ENCODE measurements at places on chromosomes 3 and 15. TPM values are rescaled to one million over a fixed set of nuclear protein-coding genes. Genes with fewer than 3 reads are reported as not detected.

HIGD2B gene
- total RNA-seq = not detected

DNA sequence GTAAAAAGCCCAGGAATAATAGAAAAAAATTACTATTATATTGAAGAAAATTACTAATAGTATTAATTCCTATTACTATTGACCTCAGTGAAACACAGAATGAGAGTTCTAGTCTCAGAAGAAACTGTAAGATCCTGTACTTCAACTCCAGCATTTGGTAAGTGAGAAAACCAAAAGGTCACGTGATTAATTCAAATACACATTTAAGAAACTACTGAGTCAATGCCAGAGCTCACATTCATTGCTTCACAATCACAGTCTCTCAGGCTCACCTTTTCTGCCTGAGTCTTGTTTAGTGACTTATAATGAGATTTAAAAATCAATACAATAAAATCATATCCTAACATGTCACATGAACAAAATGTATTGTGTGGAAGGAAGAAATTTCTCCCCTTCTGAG lies 556.1 kb downstream of the FGF12 start:
- no peak for DNase-seq
- no peak overlapping the region for H3K4me3 ChIP-seq
- no peaks in the 10 kb centered on the region for H3K4me1 ChIP-seq
- no peaks in the 10 kb centered on the region for H3K36me3 ChIP-seq
- H3K27ac ChIP-seq = no peak overlapping the region

C2CD4A gene
- under 0.01 TPM for total RNA-seq

MUC20 gene
- total RNA-seq = 67.5 TPM

- no peaks in the 10 kb centered on the region for H3K27me3 ChIP-seq
- no peak for DNase-seq
- H3K4me3 ChIP-seq = no peak overlapping the region
- no peaks in the 10 kb centered on the region for H3K4me1 ChIP-seq
- H3K36me3 ChIP-seq = no peaks in the 10 kb centered on the region
These were observed 1.9 kb downstream of the CCDC12 start for GRCh38 chr3:46974421-46975171.

DNA sequence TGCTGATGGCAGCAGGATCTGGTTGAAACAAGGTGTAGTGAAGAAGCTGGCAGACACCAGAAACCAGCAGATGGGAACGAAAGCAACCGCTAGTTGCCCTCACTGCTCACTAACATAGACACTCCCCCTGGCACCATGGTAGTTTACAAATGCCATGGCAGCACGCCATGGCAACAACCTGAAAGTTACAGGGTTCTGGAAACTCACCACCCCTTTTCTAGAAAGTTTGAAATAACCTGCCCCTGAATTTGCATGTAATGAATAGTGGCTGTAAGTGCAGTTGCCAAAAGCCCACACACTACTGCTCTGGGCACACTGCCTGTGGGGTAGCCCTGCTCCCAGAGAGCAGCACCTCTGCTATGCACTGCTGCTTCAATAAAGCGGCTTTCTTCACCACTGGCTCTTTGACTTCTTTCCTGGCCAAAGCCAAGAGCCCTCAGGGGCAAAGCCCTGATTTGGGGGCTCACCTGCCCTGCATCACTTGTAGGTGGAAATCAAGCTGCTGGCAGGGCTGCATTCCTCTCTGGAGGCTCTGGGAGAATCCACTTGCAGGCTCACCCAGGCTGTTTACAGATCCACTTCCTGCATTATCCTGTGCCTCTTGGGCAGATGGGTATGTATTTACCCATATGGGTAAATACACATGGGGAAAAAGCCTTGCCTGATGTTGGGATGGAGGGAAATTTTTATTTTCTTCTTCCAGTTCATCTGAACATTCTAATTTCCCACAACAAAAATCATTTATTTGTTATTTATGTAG lies 2.0 kb upstream of the GP9 start:
- no peak for DNase-seq
- H3K27ac ChIP-seq = no peak overlapping the region

- DNase-seq = no peak
- no peak overlapping the region for H3K4me3 ChIP-seq
- no peaks in the 10 kb centered on the region for H3K27me3 ChIP-seq
- no peak overlapping the region for H3K27ac ChIP-seq
- no peaks in the 10 kb centered on the region for H3K36me3 ChIP-seq
- H3K4me1 ChIP-seq = no peaks in the 10 kb centered on the region
These were observed 1149.1 kb downstream of the SI start for GRCh38 chr3:163929069-163929652.

GRCh38 chr15:81747482-81747881 lies 298.3 kb downstream of the MEX3B start:
- no peaks in the 10 kb centered on the region for H3K36me3 ChIP-seq
- H3K4me1 ChIP-seq = no peaks in the 10 kb centered on the region
- no peak for DNase-seq
- H3K27ac ChIP-seq = no peak overlapping the region
- no peak overlapping the region for H3K4me3 ChIP-seq
- H3K27me3 ChIP-seq = no peaks in the 10 kb centered on the region

Data from tibial nerve (tissue), 4 donors.